Activated CD8-positive, alpha-beta memory T cell treated with anti-CD3 and anti-CD28 coated beads for 48 hours (primary cell): ENCODE measurements at places on chromosomes 7 and 10.

GRCh38 chr7:25408012-25408687 lies 179.9 kb upstream of the NPVF start:
- no peak for DNase-seq

GRCh38 chr10:105953056-105953455 lies 1211.5 kb downstream of the SORCS1 start:
- DNase-seq = no peak

GRCh38 chr10:4136121-4136520 lies 351.1 kb upstream of the KLF6 start:
- no peak for DNase-seq

GRCh38 chr7:146290746-146291145 lies 174.1 kb downstream of the CNTNAP2 start:
- DNase-seq = no peak

DNA sequence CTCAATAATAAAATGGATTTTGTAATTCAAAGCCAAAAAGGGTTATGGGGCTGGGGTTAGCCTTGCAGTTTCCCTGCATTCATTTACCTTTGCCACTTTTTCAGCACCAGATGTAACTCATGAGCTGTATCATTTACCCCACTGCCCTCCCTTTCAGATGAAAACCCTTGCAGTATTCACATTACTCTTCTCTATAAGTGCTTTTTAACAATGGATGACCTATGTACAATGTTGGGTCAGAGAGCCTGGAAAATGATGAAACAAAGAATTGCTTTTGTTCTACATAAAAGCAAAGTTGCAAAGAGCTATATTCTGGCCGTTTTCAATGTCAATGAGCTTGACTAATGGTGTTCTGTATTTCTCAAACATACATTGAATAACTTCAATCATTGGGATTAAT lies 189.7 kb downstream of the TMEM26 start:
- no peak for DNase-seq

- DNase-seq = no peak
Measured at GRCh38 chr10:47025253-47025539, 114.0 kb downstream of the PTPN20 start.

- no peak for DNase-seq
Measured at GRCh38 chr10:128365156-128365725, 239.0 kb upstream of the MKI67 start.
